Upper lobe of left lung (tissue), 6 donors: ENCODE measurements at places on chromosomes 2 and 18.

GRCh38 chr2:189540551-189540950 is 40.0 kb downstream of the SLC40A1 start:
- no peak for DNase-seq

DNA sequence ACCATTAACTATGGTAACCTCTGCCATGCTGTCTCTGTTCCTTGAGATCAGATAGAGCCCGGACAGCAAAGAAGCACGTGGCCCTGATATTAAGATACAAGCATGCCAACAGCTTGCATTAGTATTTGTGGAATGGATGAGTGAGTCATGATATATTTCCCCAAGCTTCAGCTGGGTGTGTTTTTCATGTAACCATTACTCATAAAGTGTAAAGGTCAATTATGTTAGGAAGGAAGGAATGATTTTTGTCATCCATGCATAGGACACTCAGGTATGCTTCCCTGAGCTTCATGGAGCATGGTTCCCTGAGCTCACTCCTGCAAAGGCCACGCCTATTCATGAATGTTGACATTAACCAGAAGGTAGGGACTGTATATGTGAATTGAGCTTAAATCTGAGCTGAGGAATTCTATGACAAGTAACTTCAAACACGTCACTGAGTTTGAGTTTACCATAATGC is 74.6 kb downstream of the ARL4C start:
- no peak for DNase-seq

GRCh38 chr18:7349181-7349837 is 118.4 kb downstream of the LRRC30 start:
- no peak for DNase-seq

GRCh38 chr18:2707551-2708168 is 52.1 kb downstream of the SMCHD1 start:
- DNase-seq, result no peak

GRCh38 chr2:130756874-130757668 is 1.7 kb downstream of the AMER3 start:
- no peak for DNase-seq

- no peak for DNase-seq
Measured at GRCh38 chr18:77141401-77142118, 9.0 kb upstream of the MBP start.

GRCh38 chr2:145399131-145399530 is 879.2 kb upstream of the ZEB2 start:
- DNase-seq, result no peak

DNA sequence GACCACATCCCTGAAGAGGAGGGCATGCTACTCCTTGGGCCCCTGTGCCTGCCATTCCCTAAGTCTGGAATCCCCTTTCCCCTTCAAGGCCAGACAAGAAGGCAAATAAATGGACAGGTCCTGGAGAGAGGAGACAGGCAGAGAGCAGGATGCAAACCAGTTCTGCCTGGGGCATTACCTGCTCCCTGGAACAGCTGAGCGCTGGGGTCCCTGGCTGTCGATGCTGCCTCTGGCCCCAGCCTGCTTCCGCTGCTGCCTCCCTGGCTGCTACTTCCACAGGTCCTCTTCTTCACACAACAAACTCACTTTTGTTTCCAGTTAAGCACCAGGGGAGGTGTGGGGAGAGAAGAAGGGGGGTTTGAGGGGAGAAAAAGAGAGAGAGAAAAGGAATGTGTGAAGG is 53.1 kb downstream of the SLC4A5 start:
- no peak for DNase-seq

DNA sequence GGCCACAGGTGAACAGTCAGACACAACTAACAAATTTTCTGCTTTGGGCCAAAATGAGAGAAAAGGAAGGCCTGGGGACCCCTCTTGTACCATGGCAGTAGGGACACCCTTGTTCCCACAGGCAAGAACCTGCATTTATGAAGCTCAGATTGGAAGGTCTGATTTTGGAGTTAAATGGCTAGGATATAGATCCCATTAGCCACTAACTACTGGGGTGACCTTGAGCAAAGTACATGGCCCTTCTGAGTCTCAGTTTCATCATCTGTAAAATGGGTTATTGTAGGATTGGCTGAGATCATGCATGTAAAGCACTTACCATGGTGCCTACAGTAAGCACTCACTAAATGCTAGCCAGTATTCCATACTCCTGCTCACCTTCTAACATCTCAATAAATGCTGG is 101.6 kb upstream of the DAPL1 start:
- DNase-seq, result no peak

- DNase-seq, result no peak
Measured at GRCh38 chr2:12073217-12073852, 326.9 kb downstream of the LPIN1 start.

DNA sequence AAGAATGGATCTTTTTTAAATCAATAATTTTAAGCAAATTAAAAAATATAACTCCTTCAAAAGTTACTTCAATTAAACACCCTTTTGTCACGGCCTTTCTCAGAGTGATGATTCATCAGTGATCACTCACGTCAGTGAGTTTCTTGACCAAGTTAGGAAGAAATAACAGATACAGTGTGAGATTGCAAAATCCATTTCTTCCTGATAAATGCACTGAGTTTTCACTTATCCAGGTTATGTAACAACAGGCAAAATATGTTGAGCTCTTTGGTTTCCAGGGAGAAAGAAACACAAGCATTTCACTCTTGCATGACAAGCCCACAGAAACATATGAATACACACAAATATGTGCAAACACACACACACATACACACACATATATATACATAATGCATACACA is 195.9 kb upstream of the CYRIA start:
- DNase-seq, result no peak
